ENCODE measurements at places on chromosomes 4 and X. TPM values are rescaled to one million over a fixed set of nuclear protein-coding genes. Genes with fewer than 3 reads are reported as not detected.

The MAGEH1 gene
- total RNA-seq, result 17.0 TPM

The SH3D19 gene
- not detected for total RNA-seq

The GRID2 gene
- not detected for total RNA-seq

The PCYT1B gene
- total RNA-seq, result 0.07 TPM

The CWH43 gene
- not detected for total RNA-seq

The VCX3A gene
- not detected for total RNA-seq

The CASP3 gene
- total RNA-seq, result 66.3 TPM

The TBC1D8B gene
- 0.55 TPM for total RNA-seq

The REPS2 gene
- total RNA-seq, result 0.07 TPM

The HSFX1 gene
- total RNA-seq, result 0.58 TPM

All from activated naive CD4-positive, alpha-beta T cell treated with anti-CD3 and anti-CD28 coated beads, Interleukin-2, amount 10 ng/mL, durations not matched to agents 5 hours and 36 hours (primary cell).